ENCODE measurements at places on chromosomes 5 and 9.

DNA sequence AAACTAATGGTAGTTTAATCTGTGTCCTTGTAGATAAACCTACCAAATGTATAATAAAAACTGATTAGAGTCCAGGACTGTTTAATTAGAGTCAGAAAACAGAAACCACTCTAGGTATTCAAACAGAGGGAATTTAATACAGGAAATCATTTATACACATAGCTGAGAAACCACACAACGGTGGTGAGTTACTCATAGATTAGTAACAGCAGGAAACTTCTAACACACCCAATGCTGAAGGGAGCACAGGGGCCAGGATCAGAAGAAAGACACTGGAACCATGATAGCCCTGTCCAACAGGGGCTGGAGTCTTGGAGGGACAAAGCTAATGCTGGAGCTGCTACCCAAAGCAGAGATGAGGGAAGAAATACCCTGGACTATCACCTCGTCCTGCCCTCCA is 321.0 kb downstream of the ACTL7B start:
- DNase-seq = no peak

- no peak for DNase-seq
Observed at GRCh38 chr9:88923092-88923491, 68.2 kb upstream of the S1PR3 start.

- no peak for DNase-seq
Observed at GRCh38 chr9:133489253-133490190, 10.6 kb upstream of the SLC2A6 start.

GRCh38 chr5:54009828-54010227 is 300.5 kb downstream of the ARL15 start:
- no peak for DNase-seq

- no peak for DNase-seq
Observed at GRCh38 chr9:121362813-121363621, 7.0 kb downstream of the STOM start.

- no peak for DNase-seq
Observed at GRCh38 chr5:128408622-128409021, 129.4 kb downstream of the FBN2 start.

GRCh38 chr9:107872457-107873192 is 383.1 kb upstream of the KLF4 start:
- no peak for DNase-seq

- DNase-seq = no peak
Observed at GRCh38 chr9:137128862-137129455, 10.0 kb upstream of the GRIN1 start.

GRCh38 chr5:9239626-9240025 is 306.2 kb downstream of the SEMA5A start:
- no peak for DNase-seq

DNA sequence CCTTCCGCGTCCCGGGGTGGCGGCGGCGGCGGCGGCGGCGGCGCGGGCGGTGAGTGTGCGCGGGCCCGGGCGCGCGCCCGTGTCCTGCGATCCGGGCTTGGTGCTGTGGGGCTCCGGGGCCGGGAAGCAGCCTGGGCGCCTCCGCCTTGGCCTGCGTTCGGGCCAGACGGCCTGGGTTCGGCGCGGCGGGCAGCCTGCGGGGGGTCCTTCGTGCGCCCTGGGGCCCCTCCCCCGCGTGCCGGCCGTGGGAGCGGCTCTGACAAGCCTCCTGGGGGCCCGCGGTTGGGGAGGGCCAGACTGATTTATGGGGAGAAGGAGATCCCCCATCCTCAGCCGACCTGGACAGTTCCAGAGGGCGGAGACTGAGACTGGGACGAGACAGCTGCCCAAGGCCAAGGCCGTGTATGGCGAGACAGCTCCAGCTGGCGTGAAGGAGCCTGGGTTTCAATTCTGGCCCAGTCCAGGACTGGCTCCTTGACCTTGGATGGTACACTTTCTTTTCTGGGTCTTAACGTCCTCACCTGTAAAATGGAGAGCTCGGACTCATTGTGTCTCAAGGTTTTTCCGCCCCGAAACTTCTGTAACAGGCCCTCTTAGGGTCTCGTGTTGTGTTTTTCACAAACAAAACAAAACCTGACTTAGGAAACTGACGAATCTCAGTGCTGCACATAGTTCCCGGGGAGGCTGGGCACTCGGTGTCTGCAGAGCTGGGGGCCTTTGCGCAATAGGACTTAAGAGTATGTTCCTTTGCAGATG is 603 bp downstream of the TMEM268 start:
- peak; percentile 47 for DNase-seq

DNA sequence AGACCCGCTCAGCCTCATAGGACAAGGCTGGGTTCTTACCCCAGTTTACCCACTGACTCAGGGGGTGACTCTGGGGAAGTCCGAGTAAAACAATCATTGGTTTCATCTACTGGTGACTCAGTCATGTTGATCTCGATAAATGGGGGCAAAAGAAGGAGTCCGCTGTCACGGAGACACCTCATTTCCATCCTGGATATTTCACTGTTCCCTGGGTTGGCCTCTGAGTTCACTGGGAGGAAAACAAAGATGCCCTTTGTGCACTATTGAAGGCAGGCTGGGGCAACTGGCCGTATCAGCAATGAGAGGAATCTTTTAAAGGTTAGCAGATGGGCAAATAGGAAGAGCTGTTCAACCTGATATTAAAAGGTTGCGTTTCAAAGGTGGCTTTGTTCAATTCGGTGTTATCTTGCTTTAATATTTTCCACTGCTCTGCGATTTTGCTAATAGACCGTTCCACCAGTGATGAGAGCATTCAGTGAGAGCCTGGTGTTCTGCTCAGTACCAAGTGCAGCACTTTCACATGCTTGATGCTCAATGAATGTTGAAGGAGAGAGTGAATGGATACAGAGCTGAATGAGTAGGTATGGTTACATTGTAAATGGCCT is 110.2 kb upstream of the EGFLAM start:
- no peak for DNase-seq
